ENCODE measurements at places on chromosomes 6 and 20.

DNA sequence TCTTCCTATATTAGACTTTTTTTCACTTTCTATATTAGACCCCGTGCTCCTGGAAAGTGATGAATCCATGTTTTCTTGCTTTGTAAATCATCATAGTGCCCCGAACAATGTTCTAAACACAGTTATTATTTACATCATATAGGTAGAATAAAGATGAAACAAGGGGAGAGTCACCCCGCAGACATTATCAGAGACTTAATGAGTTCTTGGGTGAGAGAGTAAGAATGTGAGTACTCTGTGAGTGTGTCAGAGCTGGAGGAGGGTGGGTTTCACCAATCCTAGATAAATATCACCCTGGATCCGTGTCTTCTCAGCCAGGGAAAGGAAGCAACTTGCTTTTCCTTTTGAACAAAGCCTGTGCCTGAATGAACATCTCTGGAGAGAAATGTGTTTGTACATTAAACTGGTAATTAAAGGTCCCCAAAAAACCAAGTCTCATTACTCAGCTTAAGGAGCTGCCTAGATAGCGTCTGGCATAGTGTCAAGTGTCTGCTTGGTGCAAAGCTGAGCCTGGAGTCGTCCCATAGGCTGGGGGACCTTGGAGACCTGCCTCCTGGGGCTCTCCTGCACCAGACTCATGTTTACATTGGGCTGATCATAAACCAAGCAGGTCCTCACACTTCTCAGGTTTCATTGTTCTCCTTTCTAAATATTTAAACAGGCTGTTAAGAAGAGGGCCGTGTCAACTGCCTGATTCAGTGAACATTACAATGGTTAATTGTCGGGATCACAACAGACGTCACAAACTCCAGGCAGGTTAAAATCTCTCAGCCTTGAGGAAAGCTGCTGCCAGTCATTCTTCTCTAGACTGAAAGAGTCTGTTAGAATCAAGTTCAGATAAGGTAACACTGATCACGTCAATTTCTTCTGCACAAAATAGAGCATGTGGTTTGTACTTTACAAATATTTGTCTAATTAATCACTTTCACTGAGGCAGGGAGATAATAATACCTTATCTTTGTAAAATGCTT, 179.7 kb upstream of the MYLIP start:
- no peak for DNase-seq

DNA sequence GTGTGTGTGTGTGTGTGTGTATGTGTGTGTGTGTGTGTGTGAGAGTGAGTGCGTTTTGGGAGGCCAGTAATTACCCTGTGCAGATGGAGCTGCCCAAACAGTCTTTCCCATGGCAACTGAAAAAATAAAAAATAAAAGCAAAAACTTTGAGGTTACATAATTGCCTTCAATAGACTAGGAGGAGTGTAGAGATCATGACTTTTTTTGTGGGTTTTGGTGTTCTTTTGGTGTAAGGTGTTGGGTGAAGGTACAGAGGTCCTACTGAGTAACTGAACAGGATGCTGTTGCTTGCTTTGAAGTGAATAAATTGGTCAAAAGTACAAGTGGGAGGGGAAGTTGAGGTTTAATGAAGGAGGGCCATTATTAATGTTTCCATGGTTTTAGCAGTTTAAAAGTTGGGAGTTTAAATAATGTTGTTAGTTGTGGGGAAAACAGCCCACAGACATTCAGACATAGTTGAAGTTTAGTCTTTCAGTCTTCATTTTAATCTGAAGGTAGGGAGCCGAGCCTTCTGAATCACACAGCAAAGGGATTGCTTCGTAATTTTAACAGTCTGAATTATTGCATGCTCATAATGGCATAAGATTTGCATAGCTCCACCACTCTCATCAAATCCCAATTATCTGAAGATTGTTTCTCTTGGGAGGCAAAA, 251.4 kb downstream of the PRL start:
- DNase-seq: no peak

GRCh38 chr20:48898210-48898609, 23.3 kb upstream of the ARFGEF2 start:
- no peak for DNase-seq

- DNase-seq: no peak
Observed at GRCh38 chr6:17469006-17469832, 75.8 kb downstream of the CAP2 start.

GRCh38 chr20:60055740-60056139, 97.5 kb downstream of the CDH26 start:
- DNase-seq: peak; percentile 39

GRCh38 chr6:109315341-109316110, 66.7 kb downstream of the CD164 start:
- DNase-seq: no peak

Data from activated naive CD4-positive, alpha-beta T cell treated with Interleukin-2 at 50 U/mL for 16 hours (primary cell).